ENCODE measurements at places on chromosomes 7 and 10.

DNA sequence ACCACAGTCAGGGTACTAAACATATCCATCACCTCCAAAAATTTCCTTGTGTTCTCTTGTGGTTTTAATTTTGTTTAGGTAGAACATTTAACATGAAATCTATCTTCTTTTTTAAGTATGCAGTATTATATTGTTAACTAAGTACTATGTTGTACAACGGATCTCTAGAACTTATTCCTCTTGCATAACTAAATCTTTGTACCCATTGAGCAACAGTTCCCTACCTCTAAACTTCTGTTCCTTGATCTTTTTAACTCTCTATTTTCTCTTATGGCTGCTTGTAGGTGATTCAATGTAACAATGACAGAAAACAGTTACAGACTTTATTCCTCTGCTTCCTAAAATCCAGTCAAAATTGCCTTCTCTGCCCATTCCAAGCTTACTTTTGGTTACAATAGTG, 9.9 kb downstream of the NRG3 start:
- no peak for DNase-seq

- no peak for DNase-seq
Measured at GRCh38 chr10:50362547-50363125, 111.3 kb upstream of the ASAH2 start.

DNA sequence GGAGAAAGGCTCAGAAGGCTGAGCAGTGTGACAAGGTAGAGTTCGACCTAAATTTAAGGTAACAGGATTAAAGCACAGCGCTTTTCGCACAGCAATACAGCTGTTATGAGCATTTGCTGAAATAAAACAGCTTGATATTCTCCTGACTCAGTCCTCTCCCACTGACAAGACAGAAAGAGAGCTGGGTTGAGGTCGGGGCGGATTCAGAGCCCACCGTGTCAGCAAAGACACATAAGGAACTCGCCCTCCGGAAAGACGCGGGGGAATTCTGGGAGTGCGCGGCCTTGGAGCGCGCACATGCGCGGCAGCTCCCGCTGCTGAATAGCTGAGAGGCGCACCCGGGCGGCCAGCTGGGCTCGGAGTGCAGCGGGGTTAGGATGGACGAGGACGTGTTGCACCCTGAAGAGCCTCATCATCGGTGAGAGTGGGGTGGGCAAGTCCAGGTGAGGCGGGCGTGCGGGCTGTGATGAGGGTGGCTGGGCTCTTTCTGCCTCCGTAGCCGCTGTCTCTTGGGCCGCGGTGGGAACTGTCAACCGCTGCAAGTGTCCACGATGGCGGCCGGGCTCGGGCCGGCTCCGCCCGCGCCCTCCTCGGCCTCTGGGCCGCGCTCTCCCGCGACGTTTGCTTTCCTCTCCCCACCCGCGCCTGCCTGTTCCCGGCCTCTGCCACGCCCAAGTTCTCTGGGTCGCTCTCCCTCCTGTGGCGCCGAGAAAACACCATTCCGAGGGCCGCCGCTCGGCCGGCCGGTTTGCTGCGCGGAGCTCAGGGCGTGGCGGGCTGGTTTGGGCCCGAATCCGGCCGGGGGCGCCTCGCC, 120.6 kb downstream of the LYZL1 start:
- peak; percentile 58 for DNase-seq

- no peak for DNase-seq
Measured at GRCh38 chr7:106345421-106346166, 60.8 kb upstream of the NAMPT start.

- peak; percentile 59 for DNase-seq
Measured at GRCh38 chr7:108455551-108455997, 662 bp downstream of the NRCAM start.

DNA sequence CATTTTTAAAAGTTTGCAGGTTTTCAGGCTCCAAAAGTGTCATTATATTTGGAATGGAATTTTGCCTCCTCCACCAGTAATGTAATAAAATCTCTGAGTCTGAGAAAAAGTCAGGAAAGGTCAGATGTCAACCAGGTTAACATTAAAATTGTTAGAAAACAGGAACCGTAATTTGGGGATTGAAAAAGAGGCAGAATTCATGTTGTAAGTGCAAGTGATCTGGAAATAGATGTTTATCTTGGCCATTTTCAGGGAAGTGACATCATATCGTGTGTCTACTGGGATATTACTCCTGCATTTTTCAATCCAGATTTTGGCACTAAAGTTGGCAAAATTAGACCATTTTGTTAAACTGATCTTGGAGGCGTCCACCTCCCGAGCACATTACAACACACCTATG, 428.5 kb upstream of the MGMT start:
- no peak for DNase-seq

- no peak for DNase-seq
Measured at GRCh38 chr10:104435822-104436221, 82.2 kb downstream of the CFAP58 start.

DNA sequence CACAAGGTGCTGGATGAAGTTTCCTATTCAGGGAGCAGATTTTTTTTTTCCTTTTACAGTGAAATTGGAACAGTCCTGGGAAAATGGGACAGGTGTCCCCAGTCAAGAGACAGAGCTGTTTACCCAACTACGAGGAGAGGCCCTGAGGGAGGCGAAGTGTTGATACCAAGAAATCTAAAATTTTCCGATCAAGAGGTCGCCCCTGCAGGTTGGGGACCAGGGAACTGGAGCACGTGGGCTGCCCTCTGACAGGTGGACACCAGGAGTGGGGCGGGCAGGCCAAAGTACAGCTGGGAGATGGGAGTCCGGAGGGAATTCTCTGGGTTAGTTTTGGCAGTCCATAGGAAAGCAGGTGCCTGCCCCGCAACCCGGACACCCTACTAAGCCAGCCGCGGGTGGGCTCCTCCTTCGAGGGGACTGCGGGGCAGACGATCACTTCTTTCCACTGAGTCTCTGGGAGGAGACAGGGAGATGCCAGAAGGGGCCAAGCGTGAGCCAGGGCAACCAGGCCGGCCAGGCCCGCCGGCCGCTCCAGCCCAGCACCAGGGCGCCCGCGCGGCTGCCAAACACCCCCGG, 965 bp upstream of the CAMK1D start:
- DNase-seq: no peak

- DNase-seq: no peak
Measured at GRCh38 chr7:36037121-36037662, 115.9 kb upstream of the EEPD1 start.

- peak; percentile 18 for DNase-seq
Measured at GRCh38 chr7:155729847-155730246, 82.4 kb downstream of the SHH start.

DNA sequence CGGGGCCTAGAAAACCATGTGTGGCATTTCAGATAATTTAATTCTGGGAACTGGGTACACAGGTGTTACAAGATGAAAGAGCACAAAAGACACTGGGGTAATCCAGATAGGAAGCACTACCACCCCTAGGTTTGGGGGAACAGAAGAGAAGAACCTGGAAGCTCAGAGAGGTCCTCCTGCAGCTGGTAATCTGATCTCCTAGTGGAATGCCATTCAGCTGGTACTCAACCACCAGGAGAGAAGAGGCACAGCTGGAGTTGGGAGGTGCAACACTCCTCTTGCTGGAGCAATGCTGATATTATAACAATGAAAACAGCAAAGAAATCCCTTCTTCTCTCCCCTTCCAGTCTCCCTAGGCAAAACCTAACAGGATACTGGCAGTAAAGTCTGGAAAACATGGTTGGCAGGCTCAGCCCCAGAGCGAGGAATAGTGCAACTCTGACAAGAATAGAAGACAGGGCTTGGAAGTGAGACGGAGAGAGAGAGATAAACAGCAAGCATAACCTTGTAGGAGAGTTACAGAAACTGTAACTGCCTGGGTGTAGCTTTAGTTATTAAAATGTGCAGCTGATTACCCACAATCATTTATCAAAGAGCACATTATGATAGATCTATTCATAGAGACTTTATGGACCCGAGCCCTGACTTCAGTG, 35.0 kb downstream of the NRF1 start:
- DNase-seq: no peak

- DNase-seq: no peak
Measured at GRCh38 chr7:15396210-15397158, 165.3 kb downstream of the AGMO start.

- no peak for DNase-seq
Measured at GRCh38 chr10:127894146-127894545, 1.4 kb upstream of the CLRN3 start.

- DNase-seq: no peak
Measured at GRCh38 chr10:14456870-14457266, 126.1 kb upstream of the FRMD4A start.

GRCh38 chr7:41065663-41066062, 637.2 kb downstream of the INHBA start:
- no peak for DNase-seq

GRCh38 chr10:86077871-86078638, 288.5 kb downstream of the GRID1 start:
- DNase-seq: no peak

Data from NCI-H1092 (cell line).